IPS-NIHi11 (cell line): ENCODE measurements at places on chromosomes 5 and 9.

DNA sequence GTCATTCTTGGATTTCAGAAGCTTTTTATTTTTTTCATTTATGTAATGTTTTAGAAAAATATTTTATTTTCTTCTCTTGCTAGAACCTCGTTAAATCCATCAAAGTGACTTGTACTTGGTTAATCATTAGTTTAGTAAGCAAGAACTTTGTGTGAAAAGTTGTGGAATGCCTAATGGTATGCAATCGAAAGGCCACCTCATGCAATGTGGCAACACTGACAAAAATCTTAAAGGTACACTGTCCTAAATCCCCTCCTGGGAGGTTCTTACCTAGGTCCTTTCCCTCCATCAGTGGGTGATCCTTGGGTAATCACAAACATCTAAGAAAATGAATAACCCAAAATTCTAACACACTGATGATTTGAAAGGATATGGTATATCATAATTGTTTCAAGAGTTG, 304.2 kb downstream of the DNAH5 start:
- no peak for DNase-seq

DNA sequence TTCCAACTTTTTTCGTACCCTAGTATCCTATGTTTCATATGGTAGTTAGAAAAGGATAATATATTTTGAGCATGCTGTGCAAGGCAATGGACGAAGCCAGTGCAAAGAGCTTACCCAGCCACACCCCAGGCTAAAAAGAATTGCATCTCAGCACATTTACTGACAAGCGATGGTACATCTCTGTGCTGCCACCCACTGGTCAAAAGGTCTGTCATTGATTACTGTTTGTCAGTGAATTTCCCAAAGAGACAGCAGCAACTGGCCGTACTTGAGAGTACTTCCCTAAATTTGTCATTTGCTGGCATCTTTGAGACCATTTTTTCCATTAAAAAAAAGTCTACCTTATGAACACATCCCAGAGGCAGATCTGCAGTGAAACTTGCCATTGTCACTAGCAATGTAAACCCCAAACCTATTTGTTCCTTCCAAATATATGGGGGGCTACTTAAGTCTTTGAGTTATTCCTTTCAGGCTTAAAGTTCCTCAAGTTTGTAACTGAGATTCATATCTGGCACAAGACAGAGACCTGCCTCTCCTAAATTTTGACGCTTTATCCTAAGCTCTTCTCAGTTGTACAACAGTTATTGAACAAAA, 184.3 kb downstream of the CTNND2 start:
- peak; percentile 52 for DNase-seq

- no peak for DNase-seq
These were observed 317 bp downstream of the DPP7 start for GRCh38 chr9:137114220-137114612.

GRCh38 chr9:17134396-17135294, at the start of gene CNTLN:
CNTLN (plus strand) TSS chr9:17135040; CDS start chr9:17135066, 26 bp downstream.
- DNase-seq, result peak; percentile 97

GRCh38 chr5:53010814-53011213, 21.7 kb downstream of the ITGA2 start:
- DNase-seq, result no peak

- DNase-seq, result no peak
These were observed 1257.8 kb downstream of the MAT2B start for GRCh38 chr5:164763206-164763605.

GRCh38 chr5:133240425-133241091, 188.7 kb downstream of the HSPA4 start:
- no peak for DNase-seq

DNA sequence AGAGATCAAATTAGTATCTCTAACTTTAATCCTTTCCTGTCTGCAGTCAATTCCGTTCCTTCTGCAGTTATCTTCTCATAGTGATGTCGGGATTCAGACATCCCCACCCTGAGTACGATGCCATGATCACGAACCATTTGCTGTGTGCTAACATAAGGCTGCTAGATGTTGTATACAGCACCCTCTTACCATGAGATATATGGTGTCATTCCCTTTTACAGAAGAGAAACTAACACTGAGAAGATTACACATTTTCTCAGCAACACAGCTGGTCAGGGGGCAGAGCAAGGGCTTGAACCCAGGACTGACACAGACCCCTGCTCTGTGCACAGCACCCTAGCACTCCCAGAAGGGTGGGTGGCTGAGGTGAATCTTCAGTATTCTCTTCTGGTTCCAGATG, 46.9 kb upstream of the HSD17B4 start:
- no peak for DNase-seq

- no peak for DNase-seq
These were observed 22.7 kb downstream of the TRIM36 start for GRCh38 chr5:115147052-115147451.

DNA sequence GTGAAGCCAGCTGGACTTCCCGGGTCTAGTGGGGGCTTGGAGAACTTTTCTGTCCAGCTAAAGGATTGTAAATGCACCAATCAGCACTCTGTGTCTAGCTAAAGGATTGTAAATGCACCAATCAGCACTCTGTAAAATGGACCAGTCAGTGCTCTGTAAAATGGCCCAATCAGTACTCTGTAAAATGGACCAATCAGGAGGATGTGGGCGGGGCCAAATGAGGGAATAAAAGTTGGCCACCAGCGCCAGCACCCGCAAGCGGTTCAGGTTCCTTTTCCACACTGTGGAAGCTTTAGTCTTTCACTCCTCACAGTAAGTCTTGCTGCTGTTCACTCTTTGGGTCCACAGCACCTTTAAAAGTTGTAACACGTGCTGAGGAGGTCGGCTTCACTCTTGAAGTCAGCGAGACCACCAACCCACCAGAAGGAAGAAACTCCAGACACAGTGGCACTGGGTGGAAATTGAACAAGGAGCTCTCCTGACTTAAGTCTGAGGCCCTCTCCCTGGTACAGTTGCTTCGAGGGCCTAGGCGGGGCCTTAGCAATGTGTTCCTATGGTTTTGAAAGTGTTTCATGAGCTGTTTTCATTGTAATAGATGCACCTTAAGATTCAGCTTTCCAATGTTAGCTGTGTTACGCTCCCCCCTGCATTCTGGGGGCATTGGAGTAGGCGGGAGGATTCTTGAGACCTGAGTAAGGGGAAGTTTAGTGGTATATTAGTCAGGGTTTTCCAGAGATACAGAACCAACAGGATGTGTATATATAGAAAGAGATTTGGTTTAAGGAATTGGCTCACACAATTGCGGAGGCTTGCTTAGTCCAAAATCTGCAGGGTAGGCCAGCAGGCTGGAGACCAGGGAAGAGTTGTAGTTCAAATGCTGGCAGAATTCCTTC, 21.5 kb upstream of the MYO10 start:
- no peak for DNase-seq

DNA sequence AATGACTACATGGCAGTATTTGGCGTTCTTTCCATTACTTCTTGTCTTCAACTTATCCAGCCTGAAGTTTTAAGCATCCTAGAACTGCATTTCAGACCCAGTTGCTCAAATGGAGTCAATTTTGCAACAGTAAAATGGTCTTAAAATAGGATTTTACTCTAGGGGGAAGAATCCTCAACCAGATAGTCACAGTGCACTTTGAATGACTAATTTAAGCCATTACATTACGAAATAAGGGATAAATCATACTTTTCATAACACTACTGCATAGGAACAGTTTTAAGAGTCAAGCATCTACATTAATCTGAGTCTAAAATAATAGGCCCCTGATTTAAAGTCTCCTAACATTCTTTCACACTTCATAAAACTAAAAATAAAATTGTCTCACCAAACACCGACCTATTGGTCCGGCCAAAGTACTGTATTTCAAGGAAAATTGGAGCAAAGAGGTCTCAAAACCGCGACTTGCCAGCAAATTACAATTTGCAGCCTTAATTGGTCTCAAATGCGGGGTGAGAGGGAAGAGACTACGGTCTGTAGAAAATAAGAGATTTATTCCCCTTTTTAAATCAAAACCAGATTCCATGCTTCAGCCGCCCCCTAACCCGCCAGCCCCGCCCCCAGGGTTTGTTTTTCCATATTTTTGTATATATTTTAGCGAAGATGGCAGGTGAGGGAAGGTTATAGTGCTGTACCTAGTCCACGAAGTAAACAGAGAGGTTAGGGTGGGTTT, 1.2 kb upstream of the SMARCA2 start:
- DNase-seq, result no peak

- DNase-seq, result no peak
These were observed 40.1 kb upstream of the GLIS3 start for GRCh38 chr9:4339836-4340560.

GRCh38 chr9:23447944-23448343, 378.1 kb downstream of the ELAVL2 start:
- DNase-seq, result no peak

- peak; percentile 21 for DNase-seq
These were observed 14.2 kb upstream of the AGGF1 start for GRCh38 chr5:77015938-77016569.

- DNase-seq, result no peak
These were observed 9.1 kb downstream of the PRKACG start for GRCh38 chr9:69004836-69005235.

- DNase-seq, result no peak
These were observed 105.0 kb downstream of the ANKRD55 start for GRCh38 chr5:56128113-56128512.

- no peak for DNase-seq
These were observed 816 bp downstream of the RBM18 start for GRCh38 chr9:122263699-122264349.

DNA sequence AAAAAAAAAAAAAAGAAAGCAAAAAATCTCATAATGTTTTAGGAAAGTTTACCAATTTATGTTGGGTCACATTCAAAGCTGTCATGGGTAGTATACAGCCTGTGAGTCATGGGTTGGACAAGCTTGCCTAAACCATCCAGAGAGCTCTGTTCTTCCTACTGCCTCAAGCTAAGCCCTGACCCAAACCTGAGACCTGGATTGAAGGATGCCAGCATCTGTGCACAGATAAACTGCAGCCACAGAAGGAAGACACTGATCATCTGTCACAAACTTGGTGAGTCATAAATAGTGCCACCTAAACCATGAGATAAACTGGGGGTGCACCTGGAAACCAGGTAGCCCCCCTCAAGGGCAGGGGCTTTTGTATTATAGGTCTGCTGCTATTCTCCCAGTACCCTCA, 31.0 kb downstream of the CSF2 start:
- DNase-seq, result no peak

GRCh38 chr5:139293507-139294373, at the start of gene MATR3:
MATR3 (plus strand) TSS chr5:139293740; CDS start chr5:139307416, 13,676 bp downstream.
- DNase-seq, result peak; percentile 97

GRCh38 chr5:62812621-62813255, 234.1 kb downstream of the LRRC70 start:
- DNase-seq, result no peak

GRCh38 chr5:112205846-112206245, 213.2 kb downstream of the EPB41L4A start:
- DNase-seq, result peak; percentile 45
